ENCODE measurements at places on chromosomes 13 and 19.

DNA sequence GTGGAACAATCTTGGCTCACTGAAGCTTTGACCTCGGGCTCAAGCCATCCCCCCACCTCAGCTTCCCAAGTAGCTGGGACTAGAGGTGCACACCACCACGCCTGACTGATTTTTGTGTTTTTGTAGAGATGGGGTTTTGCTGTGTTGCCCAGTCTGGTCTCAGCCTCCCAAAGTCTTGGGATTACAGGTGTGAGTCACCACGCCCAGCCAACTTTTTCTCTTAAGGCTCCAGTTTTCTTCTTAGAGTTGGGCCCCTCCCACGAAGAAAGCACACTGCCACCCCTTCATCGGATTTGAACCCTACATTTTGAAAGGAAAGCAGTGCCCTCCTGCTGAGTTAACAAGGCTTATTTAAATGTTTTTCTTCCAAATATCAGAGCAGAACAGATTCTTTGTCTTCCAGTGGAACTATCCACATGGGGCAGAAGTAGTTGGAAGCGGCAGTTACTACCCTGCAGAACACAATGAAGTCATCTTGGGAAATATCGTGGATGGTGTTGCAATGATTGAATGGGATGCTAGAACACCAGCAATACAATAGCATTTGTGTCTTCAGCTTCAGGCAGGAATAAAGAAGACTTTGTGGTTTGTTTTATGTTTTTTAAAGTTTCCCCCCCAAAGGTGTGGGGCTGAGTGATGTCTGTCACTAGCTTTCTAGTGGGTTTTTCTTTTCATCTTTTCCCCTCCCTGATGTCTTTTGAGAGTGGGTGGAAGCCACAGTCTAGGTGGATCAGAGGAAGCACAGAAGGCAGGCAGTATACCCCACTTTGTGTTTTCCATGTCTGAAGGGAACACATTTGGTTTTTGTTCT is 8.9 kb downstream of the ACTN4 start:
- DNase-seq = no peak

DNA sequence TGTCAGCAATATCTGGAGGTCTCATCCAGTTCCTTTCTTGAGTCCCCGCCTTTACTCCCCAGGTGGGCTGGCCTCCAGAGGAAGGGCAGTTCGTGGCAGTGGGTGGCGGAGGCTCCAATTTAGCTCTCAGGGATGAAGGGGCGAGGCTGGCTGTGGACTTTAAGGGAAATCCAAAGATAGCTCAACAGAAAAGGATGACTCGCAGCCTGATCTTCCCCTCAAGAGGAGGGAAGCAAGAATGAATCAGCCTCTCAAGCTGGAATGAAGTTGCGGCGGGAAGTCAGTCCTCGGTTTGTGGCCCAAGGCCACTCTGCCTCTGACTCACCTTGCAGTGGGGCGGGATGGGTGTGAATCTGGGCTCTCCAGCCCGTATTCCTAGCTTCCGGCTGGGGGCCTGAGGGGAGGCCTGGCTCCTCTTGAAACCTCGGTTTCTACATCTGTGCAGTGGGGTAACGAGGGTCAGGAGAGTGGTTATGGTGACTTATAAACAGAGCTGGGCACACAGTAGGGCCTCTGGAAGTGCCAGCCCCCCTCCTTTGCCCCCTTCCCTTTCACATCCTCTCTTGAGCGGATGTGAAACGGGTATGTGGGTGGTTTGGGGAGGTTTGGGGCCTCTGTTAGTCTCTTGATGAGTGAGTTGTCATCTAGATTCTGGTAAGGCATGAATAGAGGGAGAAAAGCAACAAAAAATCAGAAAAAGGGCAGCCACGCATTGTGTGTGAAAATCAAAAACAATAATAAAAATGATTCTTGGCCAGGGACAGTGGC is 10.5 kb upstream of the SMG9 start:
- DNase-seq = no peak

GRCh38 chr13:79128158-79128557 is 277.9 kb downstream of the RBM26 start:
- no peak for DNase-seq

DNA sequence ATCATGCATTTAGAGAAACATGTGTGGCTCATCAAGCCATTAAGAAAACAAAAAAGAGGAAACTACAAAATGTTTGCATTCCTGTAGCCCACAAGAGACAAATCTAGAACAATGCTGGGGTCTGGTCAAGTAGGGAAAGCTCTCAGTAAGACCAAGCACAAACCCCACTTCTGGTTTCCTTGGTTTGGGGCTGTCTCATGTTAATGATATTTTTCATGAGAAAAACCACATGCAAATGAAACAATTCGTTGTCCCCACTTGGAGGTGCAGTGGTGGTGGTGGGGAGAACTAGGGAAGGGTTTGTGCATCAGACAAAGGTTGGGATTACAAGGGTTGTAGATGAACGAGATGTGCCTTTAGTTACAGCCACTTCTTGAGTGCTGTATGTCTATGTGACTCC is 7.0 kb upstream of the RB1 start:
- no peak for DNase-seq

DNA sequence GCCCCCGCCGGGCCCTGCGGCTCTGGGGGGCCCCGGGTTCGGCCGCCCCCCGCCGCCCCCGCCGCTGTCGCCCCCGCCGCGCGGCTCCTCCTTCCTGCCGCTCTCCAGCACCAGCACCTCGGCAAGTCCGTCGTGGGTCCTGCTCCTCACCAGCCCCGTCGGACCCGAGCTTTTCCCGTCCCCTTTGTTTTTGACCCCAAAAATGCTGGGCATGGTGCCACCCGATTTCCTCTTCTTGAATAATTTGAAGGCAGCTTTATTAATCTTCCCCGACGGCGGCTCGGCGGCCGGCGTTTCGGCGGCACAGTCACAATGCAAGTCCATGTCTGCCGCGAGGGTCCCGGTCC is 945 bp downstream of the AMER2 start:
- no peak for DNase-seq
